ENCODE measurements at places on chromosomes 2 and 18.

- DNase-seq, result no peak
These were observed 46.2 kb downstream of the FAM168B start for GRCh38 chr2:131046918-131047652.

GRCh38 chr2:56184500-56185011, 766 bp downstream of the CCDC85A start:
- DNase-seq, result no peak

GRCh38 chr2:60054571-60055340, 498.7 kb downstream of the BCL11A start:
- no peak for DNase-seq

GRCh38 chr18:70507970-70508369, 219.1 kb downstream of the SOCS6 start:
- DNase-seq, result no peak

DNA sequence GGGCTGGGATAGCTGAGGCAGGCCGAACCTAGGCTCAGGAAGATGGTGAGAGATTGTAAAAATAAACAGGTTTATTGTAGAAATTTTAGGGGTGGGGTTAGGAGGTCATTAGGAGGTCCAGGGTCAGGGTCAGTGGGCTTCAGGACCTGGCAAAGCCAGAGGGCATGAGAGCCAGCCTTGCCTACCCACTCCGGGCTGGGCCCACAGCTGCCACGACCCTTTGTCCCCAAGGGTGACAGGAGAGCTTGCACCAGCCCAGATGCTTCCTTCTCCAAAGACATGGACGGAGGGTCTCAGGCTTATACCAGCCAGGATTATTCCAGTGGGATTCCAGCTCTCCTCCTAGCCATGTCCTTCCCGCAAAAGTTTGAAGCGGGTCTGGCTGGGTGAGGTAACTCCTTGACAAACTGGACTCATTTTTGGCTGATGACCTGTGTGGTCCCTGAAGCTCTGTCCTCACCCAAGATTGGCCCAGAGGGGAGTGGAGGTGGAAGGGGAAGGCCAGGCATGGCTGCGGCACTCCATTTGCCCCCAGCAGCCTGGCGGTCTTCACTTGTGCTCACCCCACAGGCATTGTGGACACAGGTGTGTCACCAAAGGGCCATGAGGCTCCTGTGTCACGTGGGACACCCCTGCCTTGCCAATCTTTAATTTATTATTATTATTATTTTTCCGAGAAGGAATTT, 23.8 kb upstream of the ATOH8 start:
- no peak for DNase-seq

DNA sequence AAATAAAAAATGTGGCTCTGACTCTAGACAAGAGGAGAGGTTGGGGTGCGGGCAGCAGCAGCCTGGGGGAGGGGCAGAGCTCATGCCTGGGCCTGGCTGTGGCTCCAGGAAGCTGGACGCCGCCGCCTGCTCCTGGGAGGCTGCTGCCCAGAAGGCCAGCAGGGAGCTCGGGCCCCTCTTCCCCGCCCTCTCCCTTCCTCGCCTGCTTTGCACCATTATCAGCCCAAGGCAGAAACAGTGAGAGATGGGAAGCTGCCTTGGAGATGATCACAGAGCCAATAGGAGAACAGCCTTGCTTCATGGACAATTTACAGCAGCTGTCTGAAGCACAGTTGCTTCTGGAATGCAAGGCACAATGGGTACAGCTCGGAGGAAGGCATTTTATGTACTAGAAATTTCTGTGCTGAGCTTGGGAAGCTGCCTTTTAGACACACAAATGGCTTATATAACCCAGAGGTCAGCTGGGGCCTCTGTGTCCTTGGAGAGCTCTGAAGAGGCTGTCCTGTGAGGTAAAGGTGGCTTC, 55.3 kb upstream of the AFF3 start:
- DNase-seq, result no peak

DNA sequence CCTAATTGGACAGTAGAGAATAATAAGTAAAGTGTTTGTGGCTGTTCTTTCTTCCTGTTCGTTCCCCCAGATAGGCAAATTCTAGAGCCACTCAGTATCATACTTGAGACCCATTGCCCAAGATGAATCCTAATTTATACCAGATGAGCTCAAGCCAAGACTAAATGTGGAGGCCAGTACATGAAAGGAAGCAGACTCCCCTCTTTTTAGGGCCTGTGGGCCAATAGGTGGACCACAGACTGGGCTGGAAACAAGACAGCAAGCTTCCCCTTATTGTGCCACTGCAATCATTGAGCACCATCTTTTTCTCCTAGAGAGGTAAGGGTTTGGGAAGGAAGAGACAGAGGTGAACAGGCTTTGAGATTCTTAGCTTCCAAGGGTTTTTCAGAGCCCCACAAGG, 141.9 kb downstream of the MGAT5 start:
- no peak for DNase-seq

DNA sequence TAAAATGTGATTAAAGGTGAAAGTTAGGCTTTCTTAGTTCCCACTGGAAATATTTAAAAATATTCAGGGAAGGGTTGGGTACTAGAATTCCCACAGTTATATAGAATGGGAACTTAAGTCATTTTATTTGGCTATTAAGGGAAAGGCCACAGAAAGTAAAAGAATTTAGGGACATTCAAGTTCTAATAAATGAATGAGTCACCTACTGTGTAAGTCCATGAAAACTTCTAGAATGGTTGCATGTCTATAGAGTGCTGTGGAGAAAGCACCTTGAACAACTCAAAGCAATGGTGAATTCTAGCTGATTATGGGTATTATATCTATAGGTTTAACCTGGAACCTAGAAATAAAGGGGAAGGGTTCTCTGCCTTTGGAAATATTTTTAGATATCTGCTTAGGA, 28.1 kb upstream of the SLC4A10 start:
- DNase-seq, result no peak

GRCh38 chr2:13006426-13006825, 289.7 kb downstream of the TRIB2 start:
- no peak for DNase-seq

GRCh38 chr18:10894501-10894900, 254.9 kb downstream of the PIEZO2 start:
- no peak for DNase-seq

- no peak for DNase-seq
These were observed 382.8 kb downstream of the SETBP1 start for GRCh38 chr18:45063246-45064038.

DNA sequence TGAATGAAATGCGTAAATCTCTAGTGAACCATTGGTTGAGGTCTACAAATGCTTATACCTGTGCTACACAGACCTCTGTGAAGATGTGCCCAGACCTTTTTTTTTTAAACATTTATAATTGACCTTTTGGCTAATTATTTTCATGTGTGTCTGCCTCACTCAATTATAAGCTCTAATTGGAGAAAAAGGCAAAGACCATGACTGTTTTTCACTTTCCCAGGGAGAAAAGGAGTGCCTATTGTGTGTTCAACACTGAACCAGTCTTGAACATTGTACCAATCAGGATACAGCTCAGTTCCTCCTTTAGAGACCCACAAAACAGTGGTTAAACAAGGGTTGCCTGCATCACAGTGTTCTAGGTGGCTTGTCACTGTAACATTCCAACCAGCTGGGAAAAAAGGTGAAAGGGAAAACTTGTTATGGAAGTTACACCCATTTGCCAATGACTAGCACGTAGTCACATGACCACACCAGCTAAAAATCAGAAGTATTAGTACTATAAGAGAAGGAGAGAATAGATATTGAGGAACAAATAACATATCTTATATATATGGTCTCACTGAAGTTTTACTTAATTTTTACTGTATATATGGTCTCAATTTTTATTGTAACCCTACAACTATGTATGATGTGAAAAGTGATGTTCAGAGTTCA, 13.4 kb downstream of the TANK start:
- no peak for DNase-seq

GRCh38 chr2:223060201-223060825, 8.3 kb downstream of the KCNE4 start:
- no peak for DNase-seq

GRCh38 chr2:168849610-168850009, 40.6 kb downstream of the SPC25 start:
- no peak for DNase-seq

- DNase-seq, result no peak
These were observed 20.9 kb upstream of the TAF4B start for GRCh38 chr18:26205318-26205717.

- no peak for DNase-seq
These were observed 36.1 kb upstream of the TXNDC2 start for GRCh38 chr18:9849407-9850283.

- DNase-seq, result no peak
These were observed 80.0 kb downstream of the AOX1 start for GRCh38 chr2:200665626-200666453.

DNA sequence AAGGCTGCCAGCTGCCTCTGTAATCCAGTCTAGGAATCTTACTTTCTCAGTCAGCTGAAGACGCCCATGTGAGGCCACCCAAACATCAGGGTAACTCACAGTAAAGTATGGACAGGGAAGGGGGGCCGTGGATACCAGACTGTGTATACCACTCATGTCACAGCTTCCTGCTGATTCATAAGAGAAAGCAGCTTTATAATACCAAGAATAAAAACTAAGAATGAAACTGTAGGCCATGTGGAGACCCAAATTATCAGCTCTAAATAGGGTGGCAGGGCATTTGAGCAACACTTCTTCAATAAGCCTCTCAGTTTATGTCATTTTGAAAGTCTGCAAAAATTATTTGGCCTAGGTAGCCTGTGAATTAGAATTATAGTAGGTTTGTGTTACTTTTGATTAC, 115.0 kb upstream of the CDCA7 start:
- DNase-seq, result no peak

DNA sequence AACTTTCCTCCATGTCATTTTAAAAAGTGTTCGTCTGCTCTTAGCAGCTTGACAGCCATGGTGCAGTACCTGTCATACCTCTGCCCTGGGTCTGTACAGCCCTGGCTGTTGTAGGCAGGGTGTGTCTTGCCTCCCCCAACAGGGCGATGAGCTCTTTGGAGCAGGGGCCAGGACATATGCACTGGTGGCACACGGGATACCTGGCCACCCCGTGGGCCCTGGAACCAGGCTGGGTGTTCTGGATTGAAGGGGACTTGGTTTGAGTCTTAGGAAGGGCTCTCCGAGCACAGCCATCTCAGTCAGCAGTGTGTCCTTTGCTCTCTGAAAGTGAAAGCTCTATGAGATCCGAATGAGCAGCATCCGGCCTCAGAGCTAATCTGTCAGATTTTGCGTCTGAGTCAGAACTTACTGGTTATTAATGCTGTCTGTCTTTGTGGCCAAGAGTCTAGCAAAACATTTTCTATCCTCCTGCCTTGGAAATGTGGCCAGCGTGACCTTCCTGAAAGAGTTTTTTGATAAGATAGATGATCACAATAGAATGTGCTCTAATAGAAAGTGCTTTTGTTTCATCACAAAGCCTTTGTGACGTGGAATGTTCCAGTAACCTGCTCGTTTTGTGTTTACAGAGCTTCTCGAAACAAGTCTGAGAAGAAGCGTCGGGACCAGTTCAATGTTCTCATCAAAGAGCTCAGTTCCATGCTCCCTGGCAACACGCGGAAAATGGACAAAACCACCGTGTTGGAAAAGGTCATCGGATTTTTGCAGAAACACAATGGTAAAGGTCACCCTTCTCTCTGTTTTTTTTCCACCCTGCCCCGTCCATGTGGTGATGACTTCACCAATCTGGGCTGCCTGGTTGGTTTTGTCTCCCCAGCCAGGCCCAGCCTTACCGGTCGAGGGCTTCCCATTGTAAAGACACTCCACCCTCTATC, 77.3 kb upstream of the RPL31 start:
- no peak for DNase-seq

DNA sequence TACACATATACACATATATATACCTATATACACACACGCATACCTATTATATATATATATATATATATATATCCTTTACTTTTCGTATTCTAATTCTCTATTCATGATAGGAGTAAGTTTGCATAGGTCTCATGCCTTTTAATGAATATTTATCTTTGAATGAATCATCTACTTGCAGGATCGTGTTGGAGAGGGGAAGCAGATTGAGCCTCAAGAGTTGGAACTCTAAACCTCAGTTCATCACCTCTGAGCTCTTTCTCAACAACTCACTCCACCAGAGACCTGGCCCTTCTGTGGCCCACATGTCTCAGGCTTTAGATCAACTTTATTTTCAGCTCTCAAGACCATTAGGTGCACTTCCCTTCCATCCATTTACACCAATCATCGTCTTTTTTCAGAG, 490.4 kb upstream of the ID2 start:
- DNase-seq, result no peak

DNA sequence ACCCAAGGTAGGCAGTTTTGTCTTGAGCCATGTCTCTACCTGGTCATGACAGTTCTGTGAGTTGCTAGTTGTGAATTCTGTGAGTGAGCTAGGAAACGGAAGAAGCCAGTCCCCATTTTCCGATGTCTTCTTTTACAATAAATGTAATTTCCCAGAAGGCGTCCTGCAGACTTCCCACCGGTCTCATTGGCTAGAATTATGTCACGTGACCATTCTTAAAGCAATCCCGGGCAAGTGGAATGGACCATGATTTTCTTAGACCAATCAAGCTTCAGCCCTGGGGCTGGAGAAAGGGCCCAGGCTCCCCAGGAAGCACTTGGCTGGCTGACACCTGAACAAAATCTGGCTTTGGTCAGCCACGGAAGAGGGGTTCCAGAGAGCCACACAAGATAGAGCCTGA, 10.6 kb downstream of the TMEM178A start:
- no peak for DNase-seq

DNA sequence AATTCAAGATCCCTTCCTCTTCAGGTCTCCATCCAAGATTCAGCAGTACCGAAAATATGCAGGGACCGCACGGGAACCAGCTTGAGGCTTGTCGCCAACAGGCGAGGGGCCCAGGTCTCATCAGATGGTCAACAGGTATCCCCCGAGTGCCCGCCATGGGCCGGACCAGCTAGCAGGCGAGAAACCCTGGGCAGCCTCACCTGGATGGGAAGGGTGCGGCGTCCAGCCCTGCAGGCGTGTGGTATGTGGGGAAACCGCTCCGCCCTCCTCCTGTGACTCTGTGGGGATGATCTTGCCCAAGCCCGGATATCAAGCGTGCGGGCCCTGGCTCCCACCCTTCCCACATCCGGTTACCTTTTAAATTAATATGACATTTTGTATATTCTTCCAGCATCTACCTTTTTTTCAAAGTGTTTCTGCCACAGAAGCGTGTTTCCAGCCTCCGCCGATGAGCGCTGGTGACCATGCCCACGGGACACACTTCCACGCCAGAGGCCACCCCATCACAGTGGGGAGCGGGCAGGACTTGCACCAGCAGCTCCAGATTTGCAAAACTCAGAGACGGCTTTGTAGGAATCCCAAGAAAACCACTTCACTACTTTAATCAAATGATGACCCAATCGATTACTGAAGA, 33.2 kb downstream of the ZNF516 start:
- DNase-seq, result no peak

DNA sequence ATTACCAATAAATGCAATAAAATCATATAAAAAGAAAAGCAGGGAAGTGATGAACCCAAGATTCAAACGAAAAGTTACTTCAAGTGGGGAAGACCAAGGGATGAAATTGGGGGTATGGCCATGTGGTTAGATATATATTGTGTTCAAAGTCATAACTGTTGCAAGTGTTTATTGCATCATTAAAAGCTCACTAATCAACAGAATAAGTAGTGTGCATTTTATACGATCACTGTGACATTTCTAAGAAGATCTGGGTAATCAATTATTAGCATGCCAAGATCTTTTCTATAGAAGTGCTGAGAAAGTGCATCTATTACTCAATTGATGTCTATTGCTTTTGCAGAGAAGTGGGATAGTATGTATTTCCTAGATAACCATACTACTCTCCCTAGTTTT, 52.9 kb downstream of the VSNL1 start:
- DNase-seq, result no peak

GRCh38 chr2:9406529-9407362, 16.6 kb downstream of the ITGB1BP1 start:
- no peak for DNase-seq

- no peak for DNase-seq
These were observed 201.8 kb downstream of the GBX2 start for GRCh38 chr2:235966396-235966795.

GRCh38 chr18:49949951-49950395, 136.6 kb upstream of the ACAA2 start:
- no peak for DNase-seq
